ENCODE measurements at places on chromosomes 5 and 9. TPM values are rescaled to one million over a fixed set of nuclear protein-coding genes. Genes with fewer than 3 reads are reported as not detected.

GRCh38 chr9:36382484-36382883, 17.6 kb downstream of the RNF38 start:
- no peaks in the 10 kb centered on the region for H3K27me3 ChIP-seq
- H3K36me3 ChIP-seq, result no peaks in the 10 kb centered on the region
- H3K27ac ChIP-seq, result no peak overlapping the region
- H3K4me1 ChIP-seq, result peaks cover 23% of the 10 kb centered on the region
- no peak for DNase-seq

DNA sequence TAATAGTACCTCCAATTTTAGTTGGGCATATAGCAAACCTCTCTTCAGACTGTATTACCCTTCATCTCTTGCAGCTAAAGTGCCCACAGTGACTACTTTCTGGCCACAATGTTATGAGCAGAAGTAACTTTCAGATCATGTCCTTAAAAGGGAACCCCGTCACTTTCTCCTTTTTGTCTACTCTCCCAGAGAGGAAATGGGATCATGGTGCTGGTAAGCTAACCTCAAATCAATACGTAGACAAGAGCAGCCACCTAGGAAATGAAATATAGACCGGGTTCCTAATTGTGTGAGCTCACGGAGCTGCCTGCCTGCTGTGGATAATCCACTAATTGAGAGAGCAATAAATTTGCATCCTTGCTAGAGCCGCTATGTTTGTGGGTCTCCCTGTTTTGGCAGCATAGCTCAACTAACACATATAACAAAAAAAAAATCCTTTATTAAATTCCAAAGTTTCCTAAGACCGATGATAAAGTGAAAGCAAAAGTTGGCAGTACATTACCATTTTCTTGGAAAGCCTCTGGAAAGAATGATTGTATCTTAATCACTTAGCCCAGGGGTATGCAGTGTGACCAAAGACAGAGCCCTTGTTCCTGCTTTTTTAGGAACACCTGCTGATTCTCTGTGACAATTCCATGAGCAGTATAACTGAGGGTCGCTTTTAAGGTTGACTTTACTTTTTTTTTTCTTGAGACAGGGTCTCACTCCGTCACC, 5.6 kb upstream of the IL7R start:
- no peaks in the 10 kb centered on the region for H3K36me3 ChIP-seq
- no peaks in the 10 kb centered on the region for H3K27me3 ChIP-seq
- peaks cover 26% of the 10 kb centered on the region for H3K4me1 ChIP-seq

Gene FBP1
- 1.2 TPM for total RNA-seq

DNA sequence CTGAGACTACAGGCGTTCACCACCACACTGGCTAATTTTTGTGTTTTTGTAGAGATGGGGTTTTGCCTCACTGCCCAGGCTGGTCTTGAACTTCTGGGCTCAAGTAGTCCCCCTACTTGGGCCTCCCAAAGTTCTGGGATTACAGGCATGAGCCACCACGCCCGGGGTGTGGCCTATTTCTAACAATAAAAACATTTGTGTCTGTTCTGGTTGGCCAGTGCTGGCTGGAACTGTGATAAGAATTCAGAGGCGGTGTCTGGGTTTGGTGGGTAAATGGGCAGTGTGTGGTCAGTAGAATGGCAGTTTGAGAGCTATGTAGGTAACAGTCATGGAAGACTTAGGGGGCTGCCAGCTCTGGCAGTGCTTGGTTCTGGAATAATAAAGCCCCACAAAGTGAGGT, 46.9 kb upstream of the SYNPO start:
- H3K36me3 ChIP-seq, result no peaks in the 10 kb centered on the region
- DNase-seq, result no peak
- no peak overlapping the region for H3K4me3 ChIP-seq

GRCh38 chr5:157902449-157903116, 43.6 kb upstream of the CLINT1 start:
- no peak for DNase-seq
- H3K4me1 ChIP-seq, result peaks cover 22% of the 10 kb centered on the region
- H3K27me3 ChIP-seq, result no peaks in the 10 kb centered on the region
- no peaks in the 10 kb centered on the region for H3K36me3 ChIP-seq
- peak overlapping the region; percentile 9 for H3K4me3 ChIP-seq
- H3K27ac ChIP-seq, result peak overlapping the region; percentile 68

DNA sequence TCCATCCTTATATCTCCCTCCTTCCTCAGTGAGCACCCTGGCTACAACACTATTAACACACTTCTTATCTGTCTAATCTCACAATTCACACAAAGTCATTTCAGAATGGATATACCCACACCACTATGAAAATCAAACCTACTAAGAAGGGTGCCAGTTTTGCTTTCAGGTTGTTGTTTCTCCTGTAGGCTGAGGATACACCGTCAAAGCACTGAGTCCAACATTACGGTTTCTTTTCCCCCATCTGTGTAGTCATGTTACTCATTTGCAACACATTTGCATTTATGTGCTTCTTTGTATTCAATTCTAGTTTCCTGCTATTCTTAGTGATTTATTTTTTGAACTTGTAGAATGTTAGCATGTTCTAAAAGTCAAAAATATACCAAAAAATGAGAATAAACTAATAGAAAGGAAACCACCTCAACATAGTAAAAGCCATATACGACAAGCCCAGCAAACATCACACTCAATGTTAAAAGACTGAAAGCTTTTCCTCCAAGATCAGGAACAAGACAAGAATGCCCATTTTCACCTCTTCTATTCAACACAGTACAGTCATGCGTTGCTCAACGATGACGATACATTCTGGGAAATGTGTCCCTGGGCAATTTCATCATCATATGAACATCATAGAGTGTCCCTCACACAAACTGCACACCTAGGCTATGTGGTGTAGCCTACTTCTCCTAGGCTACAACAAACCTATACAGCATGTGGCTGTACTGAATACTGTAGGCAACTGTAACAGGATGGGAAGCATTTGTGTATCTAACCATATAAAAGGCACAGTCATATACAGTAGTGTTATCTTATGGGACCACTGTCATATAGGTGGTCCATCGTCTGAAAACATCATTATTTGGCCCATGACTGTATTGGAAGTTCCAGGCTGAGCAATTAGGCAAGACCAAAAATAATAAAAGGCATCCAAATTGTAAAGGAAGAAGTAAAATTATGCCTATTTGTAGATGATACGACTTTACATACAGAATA, 6.3 kb downstream of the ROR2 start:
- H3K27ac ChIP-seq, result peak overlapping the region; percentile 92
- peaks cover 2% of the 10 kb centered on the region for H3K27me3 ChIP-seq
- no peaks in the 10 kb centered on the region for H3K36me3 ChIP-seq
- H3K4me3 ChIP-seq, result no peak overlapping the region
- no peak for DNase-seq

DNA sequence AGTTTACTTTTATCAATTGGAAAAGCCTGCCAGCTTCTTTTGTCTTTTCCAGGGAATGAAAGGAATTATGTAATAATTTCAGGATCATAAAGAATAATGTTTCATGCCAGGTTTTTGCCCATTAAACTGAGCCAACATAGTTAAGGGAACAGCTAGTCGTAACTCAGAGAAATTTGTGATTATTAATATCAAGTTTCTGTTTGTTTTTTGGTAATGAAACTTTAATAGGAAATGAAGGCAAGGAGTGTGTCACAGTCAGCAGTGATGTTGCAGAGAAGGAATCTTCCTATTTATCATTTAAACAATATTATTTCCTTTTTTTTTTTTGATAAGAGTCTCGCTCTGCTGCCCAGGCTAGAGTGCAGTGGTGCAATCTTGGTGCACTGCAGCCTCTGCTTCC, 10.7 kb downstream of the NFIL3 start:
- H3K4me3 ChIP-seq, result no peak overlapping the region
- H3K4me1 ChIP-seq, result peaks cover 39% of the 10 kb centered on the region
- no peak overlapping the region for H3K27ac ChIP-seq
- peaks cover 27% of the 10 kb centered on the region for H3K36me3 ChIP-seq

Gene SPATA31C1
- not detected for total RNA-seq

Gene FLT4
- 10.4 TPM for total RNA-seq

Gene NUP214
- total RNA-seq, result 30.3 TPM

DNA sequence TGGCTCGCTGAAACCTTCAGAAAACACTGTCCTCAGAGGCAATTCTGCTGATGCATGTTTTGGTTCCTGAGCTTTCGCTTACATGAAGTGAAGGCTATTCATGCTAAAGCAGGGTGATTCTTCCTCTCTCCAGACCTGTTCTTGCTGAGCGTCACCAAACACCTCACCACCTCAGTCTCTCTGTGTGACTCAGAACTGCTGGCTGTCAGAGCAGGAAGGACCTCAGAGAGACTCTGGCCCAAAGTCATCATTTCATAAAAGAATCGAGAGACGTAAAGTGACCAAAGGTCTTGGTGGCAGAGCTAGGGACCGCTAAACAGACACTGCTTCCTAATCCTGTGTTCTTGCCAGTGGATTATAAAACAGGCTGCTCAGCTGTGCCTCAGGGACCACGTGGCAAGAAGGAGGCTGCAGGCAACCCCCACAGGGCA, 73.8 kb downstream of the LHFPL2 start:
- peak; percentile 78 for DNase-seq
- no peaks in the 10 kb centered on the region for H3K27me3 ChIP-seq
- H3K4me3 ChIP-seq, result no peak overlapping the region
- no peaks in the 10 kb centered on the region for H3K36me3 ChIP-seq
- no peak overlapping the region for H3K27ac ChIP-seq
- H3K4me1 ChIP-seq, result peaks cover 68% of the 10 kb centered on the region

- H3K36me3 ChIP-seq, result no peaks in the 10 kb centered on the region
- H3K4me3 ChIP-seq, result no peak overlapping the region
- no peaks in the 10 kb centered on the region for H3K27me3 ChIP-seq
- no peak for DNase-seq
Observed at GRCh38 chr5:172802112-172802511, 31.1 kb upstream of the DUSP1 start.

Gene PCDHGC3
- 81.1 TPM for total RNA-seq

DNA sequence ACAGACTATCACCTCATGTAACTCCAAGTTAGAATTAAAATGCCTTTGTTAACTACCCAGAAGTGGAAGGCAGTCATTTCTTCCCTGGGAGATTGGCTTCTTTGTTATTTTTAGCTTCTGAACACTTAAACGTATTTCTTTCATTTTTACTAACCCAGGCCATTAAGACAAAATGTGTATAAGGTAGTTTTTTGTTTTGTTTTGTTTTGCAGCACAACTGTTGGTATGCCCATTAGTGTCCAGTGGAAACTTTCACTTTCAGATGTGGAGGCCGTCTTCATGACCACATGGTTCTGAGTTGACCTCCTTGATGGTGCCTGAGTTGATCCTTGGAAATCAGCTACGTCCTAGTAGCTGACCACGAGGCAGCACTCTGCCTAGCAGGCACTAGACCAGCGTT, 264.6 kb upstream of the ZNF608 start:
- H3K27me3 ChIP-seq, result no peaks in the 10 kb centered on the region
- H3K4me1 ChIP-seq, result no peaks in the 10 kb centered on the region
- H3K27ac ChIP-seq, result no peak overlapping the region
- H3K4me3 ChIP-seq, result no peak overlapping the region

Gene GDA
- total RNA-seq, result not detected

Gene CER1
- not detected for total RNA-seq

GRCh38 chr9:80698725-80699410, 990.5 kb downstream of the TLE1 start:
- no peak overlapping the region for H3K4me3 ChIP-seq
- H3K36me3 ChIP-seq, result no peaks in the 10 kb centered on the region
- H3K27ac ChIP-seq, result no peak overlapping the region
- no peaks in the 10 kb centered on the region for H3K27me3 ChIP-seq
- DNase-seq, result no peak

DNA sequence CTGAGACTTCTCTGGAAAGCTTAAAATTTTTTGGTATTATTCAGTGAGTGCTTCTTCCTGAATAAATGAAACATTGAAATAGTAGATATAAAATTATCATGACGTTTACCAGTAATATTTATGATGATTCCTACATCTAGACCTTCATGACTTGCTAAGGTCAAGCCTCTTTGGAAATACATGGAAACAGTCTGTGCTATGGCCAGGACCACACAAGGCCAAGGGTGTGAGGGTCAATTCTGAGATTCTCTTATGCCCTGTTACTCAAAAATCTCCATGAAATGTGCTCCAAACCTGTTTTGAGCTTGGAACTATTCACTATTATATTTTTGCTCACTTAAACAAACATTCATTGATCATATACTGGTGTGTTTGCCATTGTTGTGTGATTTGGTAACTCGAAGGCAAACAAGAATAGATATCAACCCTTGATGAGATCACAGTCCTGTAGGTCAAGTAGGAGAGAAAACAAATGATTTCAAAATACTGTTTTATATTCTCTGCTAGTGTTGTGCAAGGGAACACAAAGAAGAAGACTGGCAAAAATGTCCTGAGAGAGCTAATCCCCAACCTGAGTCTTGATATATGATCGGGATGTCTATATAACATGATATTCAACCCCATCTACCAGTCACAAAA, 1254.9 kb upstream of the DMAC1 start:
- no peaks in the 10 kb centered on the region for H3K36me3 ChIP-seq
- DNase-seq, result no peak
- no peaks in the 10 kb centered on the region for H3K27me3 ChIP-seq
- H3K27ac ChIP-seq, result no peak overlapping the region

Gene AFAP1L1
- total RNA-seq, result 10.0 TPM

DNA sequence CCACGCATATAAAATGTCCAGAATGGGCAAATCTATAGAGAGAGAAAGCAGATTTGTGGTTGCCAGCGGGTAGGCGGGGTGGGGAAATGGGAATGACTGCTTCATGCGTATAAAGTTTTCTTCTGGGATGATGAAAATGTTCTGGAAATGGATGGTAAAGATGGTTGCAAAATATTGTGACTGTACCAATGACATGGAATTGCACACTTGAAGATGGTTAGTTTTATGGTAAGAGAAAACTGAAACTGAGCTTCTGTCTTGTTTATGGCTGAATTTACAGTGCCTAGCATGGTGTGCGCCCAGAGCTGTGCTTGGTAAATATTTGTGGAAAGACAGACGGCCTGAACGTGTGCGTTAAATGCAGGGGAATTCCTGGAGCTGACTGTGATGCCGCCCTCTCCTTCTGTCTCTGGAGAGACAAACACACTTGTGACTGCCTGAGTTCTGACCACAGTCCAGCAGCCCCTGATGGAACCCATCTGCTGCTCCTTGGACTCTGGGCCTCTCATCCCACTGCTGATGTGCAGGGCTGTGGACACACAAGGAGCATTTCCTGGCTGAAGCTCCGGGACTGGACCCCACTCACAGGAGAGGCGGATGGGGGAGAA, 8.6 kb upstream of the PTGES start:
- peak overlapping the region; percentile 73 for H3K27ac ChIP-seq
- no peak for DNase-seq
- peaks cover 4% of the 10 kb centered on the region for H3K4me1 ChIP-seq
- peak overlapping the region; percentile 4 for H3K4me3 ChIP-seq

GRCh38 chr5:103455796-103456195, 106.8 kb downstream of the NUDT12 start:
- no peak overlapping the region for H3K27ac ChIP-seq
- no peaks in the 10 kb centered on the region for H3K36me3 ChIP-seq
- no peak for DNase-seq
- no peaks in the 10 kb centered on the region for H3K4me1 ChIP-seq
- no peak overlapping the region for H3K4me3 ChIP-seq
